Cerebellar nuclear complex (tissue), 1 donor: ENCODE measurements at places on chromosomes 12 and 14.

DNA sequence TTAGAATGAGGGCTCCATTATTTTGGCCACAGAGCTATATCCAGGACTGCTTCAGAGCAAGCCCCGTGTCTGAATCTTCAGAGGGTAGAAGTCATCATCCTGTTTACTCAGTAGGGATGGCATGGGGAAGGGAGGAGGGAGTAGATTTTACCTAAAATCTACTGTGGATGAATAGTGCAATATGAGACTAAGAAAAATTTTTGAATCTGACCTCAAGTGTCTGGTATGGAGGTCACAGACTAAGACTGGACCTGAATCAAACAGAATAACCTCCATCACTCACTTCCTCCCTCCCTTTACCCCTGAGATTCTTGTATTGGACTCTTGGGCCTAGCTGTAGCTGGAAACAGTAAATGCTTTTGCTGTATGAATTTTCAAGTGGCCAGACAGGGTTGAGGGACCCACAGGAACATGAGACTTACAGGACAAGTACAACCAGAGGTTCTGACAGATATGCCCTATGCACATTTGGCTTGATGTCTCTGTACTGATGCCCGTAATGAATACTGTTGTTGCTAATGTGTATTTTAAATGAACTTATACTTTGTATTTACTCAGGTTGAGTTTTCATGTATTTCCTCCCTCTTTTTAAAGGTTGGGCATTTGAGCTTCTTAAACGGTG, 78.5 kb downstream of the CCDC91 start:
- DNase-seq = no peak

DNA sequence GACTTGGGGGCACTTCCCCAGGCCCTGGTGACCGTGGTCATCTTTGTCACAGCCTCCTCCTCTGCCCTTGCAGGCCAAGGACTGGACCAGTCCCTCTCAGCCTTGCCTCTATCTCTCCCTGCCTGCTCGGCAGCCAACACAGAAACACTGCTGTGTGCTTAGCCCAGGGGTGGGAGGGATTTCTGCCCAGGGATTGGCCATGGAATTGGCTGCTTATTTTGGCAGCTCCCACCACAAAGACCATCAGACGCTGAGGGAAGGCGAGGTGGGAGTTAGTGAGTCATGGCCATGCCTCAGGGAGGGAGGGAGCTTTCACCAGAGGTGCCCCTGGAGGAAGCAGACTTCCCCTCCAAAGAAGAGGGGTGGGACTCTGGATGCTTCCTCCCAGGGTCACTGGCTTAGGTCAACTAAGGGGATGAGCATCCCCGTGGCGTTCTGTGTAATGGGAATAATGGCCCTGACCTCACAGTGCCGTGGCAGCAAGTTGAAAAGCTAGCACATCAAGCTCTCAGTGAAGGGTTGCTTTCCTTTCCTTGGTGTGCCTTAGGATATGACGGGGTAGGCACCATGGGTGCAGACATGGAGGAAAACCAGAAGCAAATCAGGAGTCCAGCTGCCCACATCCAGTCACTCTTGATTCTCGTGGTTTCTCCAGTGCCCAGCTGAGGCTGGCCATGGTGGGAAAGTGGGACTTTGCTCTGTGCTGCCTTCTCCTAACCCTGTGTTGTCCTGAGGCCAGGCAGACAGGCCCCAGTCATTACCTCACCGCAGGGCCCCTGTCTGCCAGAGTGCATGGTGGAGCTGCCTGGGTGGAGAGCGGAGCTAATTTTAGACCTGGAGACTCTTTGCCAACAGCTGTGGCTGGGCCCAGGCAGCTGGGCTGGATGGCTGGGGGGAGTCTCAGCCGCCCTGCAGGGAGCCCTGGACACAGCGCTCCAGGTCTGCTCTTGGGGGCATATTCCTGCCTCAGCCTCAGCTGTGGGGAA, 21.4 kb downstream of the B4GALNT3 start:
- no peak for DNase-seq

GRCh38 chr12:68915055-68915454, 17.9 kb downstream of the CPM start:
- no peak for DNase-seq

DNA sequence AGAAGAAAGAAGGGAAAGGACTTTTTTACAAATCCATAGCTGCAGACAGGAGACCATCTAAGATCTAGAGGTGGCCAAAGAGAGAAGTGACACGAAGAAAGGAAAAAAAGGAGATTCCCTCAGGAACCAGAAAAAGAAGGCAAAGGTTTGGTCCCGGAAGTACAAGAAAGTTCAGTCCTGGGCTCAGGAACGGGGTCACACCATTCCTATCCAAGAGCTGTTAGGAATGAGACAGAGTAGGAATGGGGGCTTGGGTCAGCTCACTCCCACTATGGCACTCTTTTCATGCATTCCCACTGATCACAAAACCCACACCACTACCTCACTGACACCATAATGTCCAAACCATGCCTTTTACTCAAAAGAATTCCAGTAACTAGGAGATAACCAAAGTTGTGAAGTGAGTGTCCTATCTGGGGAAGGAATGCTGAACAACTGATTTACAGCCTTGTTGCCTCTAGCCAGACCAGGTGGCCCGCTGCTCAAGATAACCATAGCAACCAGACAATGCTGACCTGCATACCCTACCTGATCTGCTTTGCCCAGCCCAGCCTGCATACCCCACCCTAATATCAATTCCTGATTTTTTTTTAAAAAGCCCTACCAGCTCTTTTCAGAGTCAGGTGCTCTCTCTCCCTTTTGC, 8.4 kb downstream of the PPP2R3C start:
- DNase-seq = no peak

GRCh38 chr12:88509347-88509746, 70.9 kb downstream of the KITLG start:
- DNase-seq = no peak

- DNase-seq = no peak
These were observed 7.6 kb downstream of the TECPR2 start for GRCh38 chr14:102370305-102370809.

DNA sequence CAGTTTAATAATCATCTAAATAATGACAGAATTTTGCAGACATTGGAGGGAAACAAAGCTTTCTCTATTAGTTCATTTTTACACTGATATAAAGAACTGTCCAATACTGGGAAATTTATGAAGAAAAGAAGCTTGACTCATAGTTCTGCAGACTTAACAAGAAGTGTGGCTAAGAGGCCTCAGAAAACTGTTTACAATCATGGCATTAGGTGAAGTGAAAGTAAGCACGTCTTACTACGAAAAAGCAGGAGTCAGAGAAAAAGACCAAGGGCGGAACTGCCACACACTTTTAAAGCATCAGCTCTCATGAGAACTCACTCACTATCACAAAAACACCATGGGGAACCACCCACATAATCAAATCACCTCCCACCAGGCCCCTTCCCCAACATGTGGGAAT, 804.4 kb downstream of the FLRT2 start:
- DNase-seq = no peak

DNA sequence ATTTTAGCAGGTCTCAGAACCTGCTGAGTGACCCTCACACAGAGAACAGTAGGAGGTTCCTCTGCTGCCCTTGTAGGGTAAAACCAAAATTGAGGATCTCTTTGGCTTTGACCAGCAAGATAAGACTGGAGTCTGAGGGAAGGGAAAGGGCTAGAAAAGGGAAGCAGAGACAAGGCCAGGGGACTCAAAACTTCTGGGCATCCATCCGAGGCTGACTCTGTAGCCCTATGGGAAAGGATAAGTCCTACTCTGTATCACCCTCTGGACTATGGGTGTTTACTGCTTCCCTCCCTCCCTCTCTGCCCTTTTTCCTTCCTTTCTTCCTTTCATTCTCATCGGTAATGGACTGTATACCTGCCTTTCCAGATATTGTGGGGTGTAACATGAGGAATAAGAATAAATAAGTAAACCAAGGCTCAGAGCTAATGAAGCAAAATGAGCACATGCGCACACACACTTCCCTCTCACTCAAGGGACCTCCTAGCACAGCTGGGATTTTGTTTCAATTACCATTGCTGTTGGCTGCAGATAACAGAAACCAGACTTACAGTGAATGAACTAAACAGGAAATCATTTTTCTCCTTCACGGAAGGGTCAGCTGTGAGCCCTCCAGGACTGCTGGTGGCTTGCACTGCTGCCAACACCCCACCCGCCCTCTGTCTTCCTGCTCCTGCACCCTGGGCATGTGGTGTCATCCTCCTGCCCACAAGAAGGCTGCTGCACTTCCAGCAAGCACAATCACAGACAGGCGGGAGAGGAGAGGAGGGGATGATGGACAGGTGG, 404.4 kb upstream of the CCDC196 start:
- no peak for DNase-seq

DNA sequence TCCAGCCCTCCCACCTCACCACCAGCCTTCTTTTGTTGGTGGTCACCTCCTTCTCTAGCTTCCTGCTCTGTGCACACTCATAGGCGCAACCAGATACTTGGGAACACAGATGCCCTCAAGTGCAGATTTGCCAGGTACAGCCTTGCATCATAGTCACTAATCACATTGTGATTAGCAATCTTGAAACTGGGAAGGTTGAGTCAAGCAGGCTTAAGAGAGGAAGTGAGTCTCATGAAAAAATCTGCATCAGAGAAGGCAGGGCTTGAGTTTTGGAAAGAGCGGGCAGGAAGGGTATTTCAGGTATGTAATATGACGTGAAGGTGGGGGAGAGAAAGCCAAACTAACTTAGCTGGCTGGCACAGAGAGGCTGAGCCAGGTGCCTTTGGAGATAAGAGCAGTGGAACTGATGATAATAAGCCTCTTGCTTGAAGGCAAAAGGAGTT, 2.7 kb upstream of the RABGGTA start:
- DNase-seq = no peak

DNA sequence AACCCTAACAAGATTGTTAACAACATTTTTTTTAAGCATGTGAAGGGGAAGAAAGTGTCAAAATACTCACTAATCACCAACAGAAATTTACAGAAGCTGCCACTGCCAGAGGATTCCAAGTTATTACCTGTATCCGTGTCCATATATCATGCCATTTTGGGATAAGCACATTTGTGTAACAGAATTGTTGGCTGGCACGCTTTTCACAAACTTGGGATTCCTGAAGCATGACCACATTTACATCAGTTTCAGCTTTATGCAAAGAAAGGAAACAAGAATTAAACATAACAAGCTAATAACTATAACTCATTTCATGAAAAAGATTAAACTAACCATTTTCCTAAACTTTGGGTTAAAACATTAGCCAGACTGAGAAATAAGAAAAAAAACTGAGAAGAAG, 5.9 kb downstream of the NEMP1 start:
- no peak for DNase-seq

DNA sequence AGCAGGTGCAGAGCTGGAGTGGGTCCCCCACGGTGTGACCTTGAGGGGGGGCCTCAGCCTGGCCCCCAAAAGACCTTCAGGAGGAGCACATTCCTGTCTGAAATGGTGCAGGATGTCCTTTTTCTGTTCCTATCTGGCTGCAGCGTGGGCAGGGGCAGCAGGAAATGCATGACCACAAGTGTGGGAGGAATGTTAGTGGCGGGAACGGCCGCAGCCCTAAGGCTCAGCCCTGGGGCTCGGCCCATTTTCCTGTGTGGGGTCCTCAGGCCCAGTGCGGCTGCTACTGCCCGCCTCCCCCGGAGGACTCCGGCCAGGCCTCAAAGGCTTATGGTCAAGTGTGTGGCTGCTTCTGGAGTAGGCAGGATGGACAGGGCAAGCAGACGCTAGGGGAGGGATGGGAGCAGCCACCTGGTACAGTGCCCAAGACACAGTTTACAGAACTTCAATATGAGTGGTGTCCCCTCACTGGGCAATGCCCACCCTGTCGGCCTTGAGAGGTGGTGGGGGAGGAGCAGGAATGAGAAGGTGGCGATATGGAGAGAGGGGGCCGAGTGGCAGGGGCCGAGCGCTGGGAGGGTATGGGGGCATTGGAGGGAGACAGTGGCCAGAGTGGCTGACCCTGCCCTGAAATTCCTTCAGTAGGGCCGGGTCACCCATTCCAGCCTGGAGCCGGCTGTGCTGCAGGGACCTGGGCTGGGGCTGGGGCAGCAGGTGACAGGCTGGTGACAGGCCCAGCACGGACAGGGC, 137.4 kb downstream of the CALM1 start:
- no peak for DNase-seq

DNA sequence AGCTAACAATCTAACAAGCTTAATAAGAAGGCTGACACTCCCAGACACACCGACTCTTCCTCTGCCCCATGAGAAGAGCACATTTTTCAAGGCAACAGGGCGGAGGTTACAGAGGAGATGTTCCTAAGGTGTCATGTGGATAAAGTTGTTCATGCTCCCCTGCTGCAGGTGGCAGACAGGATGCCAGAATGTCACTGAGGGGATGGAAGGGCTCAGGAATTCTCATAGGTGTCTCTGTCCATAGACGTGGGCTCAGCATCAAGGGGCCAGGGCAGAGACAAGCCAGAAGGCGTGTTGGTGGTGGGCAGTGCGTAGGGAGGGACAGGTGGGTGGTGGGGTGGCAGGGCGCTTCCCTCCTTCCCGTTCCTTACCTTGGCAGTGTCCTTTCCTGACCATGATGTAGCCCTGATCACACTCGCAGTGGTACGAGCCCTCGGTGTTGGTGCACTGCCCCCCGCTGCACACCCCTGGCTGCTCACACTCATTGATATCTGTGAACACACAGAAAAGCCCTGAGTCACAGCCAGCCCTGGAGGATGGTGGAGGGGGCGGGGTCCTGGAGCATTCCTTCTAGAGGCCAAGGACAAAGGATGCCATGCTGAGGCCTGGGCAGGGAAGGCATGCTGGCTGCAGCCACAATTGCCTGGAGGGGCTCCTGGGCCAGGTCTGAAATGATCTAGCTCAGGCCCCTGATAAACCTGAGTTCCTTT, 23.0 kb downstream of the ISCA2 start:
- DNase-seq = no peak

DNA sequence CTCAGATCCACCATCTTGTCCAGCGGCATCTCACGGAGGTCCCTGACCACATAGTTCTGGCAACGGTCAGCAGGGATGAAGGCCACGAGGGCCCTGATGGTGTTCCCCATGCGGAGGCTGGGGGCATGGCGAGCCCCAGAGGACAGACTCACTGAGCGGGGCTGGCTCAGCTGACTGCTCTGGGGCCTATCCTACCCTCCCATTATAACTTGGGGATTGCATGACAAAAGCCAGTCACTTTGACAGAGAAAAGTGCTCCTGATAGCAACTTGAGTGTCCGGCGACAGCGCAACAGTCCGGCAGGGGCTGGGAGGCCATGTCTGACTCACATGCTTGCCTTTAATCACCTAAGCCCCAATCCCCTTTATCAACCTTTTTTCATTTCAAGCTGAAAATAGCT, at the start of gene LRRC10:
Gene LRRC10 (minus strand): TSS at position 179 of the 400 bp plus-strand sequence. CDS start 69 bp downstream, at position 110.
- DNase-seq = no peak

GRCh38 chr12:19946550-19946949, 421.8 kb upstream of the PDE3A start:
- no peak for DNase-seq

- DNase-seq = no peak
These were observed 6.2 kb downstream of the TBX5 start for GRCh38 chr12:114399664-114400211.

- DNase-seq = no peak
These were observed 70.6 kb downstream of the SLC38A6 start for GRCh38 chr14:61051621-61052020.

DNA sequence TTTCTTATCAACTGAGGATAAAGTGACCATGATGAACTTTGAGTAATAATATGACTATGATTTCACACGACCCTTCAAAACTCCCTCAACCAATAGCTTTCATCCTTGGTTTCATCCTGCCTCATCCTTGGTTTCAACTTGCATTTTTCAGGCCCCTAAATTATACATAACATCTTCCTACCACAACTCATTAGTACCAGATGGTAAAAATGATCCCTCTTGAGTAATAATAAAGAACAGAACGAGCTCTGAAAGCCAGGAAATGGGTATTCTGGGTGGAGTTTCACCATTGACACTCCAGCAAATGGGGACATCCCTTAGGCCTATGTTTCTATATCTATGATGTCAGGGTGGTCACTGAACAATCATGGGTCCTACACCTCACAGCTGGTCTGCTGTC, 72.1 kb upstream of the LMNTD1 start:
- DNase-seq = no peak
